ENCODE measurements at places on chromosomes 11 and 22.

DNA sequence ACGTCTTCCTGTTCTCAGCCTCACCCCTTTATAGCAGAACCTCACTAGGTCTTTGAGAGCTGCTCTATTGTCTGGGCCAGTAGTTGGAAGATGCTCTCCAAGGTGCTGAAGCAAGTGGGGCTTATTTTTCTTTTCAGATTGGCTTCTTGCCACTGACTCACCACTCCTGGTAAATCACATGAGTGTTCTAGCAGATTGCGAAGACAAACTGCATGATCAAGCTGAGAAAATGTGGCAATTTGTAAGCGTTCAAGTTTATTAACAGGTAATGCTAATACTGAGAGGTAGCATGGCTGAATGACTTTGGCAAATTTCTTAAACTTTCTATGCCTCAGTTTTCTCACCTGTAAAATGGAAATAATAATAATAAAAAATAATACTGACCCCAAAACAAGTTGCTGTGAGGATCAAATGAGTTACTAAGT is 59.2 kb downstream of the CACNG2 start:
- DNase-seq: no peak

DNA sequence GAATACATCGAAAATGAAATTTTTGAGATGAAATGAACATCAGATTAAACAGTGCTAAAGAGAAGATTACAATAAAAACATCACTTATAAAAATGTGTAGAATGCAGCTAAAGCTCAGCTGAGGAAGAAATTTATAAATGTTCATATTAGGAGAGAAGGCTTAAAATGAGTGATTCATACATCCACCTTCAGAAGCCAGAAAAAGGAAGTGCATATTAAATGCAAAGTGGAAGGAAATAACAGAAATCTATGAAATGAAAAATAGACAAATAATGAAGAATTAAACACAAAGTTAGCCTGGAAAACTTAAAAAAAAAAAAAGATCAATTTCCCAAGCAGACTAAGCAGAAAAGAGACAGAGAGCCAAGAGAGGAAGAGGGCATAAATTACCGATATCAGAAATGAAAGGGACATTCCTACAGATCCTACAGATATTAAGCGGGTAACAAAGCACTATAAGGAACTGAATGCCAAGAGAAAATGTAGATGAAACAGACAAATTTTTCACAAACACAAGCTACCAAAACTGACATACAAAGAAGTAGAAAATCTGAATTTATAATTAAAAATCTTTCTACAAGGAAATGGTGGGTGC is 7.2 kb upstream of the MOB2 start:
- DNase-seq: no peak

DNA sequence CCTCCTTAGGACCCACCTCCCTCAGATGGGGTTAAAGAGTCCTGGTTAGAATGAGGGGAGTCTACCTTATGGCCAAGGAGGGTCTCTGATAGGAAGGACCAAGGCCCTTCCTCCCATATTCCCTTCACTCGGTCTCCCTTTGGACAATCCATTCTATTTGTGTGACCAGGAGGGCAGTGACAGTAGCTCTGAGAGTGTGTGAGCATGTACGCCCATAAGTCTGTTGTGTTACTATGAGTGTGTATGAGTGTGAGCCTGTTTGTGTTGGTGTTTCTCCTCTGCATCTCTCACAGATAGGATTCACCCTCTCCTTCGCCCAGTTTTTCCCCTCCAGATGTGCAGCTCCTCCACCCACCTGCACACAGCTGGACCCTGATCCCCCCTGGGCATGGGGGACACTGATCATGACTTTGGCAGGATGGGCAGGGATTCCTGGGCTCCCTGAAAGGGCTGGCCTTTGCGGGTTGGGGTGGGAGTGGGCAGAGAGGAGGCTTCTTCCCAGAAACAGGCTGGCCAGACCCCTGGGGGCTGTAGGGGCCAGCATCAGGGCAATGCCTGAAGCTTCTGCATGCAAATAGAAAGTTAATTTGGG is 14.5 kb downstream of the PHLDB1 start:
- DNase-seq: no peak

- DNase-seq: no peak
These were observed 7.3 kb downstream of the SIDT2 start for GRCh38 chr11:117185736-117186430.

DNA sequence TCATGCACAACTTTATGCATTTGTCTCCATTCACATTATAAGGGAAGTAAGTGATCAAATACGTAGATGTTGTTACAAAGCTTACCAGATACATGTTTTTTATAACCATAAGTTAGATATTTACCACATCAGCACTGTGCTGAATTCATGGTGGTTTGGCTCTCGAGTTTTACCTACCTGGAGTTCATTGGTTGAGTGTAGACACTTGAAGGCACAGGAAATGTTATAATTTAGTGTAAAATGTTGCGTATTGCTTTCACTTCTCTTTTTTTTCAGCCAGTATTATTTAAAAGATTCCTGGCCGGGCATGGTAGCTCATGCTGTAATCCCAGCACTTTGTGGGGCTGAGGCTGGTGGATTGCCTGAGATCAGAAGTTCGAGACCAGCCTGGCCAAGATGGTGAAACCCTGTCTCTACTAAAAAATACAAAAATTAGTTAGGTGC is 53.1 kb upstream of the GRK2 start:
- DNase-seq: no peak

DNA sequence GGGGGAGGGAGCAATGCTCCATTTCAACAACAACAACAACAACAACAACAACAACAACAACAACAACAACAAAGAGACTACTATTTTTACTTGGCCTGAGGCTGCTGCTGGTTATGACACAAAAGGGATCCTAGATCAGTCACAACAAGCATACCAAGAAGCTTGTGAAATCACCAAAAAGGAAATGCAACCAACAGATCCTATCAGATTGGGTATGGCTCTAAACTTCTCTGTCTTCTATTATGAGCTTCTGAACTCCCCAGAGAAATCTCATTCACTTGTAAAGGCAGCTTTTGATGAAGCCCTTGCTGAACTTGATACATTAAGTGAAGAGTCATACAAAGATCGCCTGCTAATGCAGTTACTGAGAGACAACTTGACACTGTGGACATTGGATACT is 10.5 kb upstream of the MS4A2 start:
- no peak for DNase-seq

DNA sequence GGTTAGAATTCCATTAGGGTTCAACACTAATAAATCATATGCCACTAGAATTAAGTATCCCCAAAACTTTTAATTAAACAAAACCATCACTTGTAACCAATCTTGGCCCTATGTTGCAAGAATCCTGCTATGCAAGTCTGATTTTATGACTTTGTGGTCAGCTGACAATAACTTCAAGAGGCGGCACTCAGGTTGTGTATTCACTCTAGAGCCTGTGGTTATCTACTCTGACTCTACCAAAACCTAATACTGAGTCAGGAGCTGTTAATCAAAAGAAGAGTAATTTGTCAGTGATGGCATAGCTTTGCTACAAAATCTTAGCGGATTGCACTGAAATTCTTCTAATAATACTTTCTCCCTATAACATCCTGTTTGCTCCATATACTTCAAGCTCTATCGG is 253.7 kb downstream of the AASDHPPT start:
- no peak for DNase-seq

- no peak for DNase-seq
These were observed 11.5 kb downstream of the PPME1 start for GRCh38 chr11:74182635-74183034.

Measured in activated naive CD4-positive, alpha-beta T cell (primary cell).